Stimulated activated CD8-positive, alpha-beta memory T cell treated with anti-CD3 and anti-CD28 coated beads, Interleukin-4, amount 100 ng/mL, for 4 hours (primary cell): ENCODE measurements at places on chromosomes 7 and 10.

GRCh38 chr10:13775786-13776775 is 189.3 kb downstream of the PRPF18 start:
- no peak for DNase-seq

GRCh38 chr7:30970074-30970473 is 6.3 kb downstream of the GHRHR start:
- no peak for DNase-seq

GRCh38 chr7:112358513-112358912 is 91.7 kb upstream of the IFRD1 start:
- no peak for DNase-seq

DNA sequence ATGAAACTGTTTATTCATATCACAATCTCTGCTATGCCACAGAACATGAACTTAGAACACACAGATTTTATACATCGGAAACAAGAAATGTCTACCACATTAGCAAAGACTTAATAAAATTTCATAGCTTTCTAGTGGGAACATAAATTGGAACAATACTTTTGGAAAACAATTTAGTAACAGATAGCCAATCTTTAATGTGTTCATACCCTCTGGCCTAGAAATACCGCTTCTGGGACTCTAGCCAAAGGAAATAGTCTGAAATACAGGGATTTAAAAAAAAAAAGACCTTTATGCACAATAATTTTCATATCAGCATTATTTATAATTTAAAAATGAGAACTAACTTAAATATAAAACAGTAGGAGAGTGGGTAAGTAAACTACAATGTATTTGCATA is 168.5 kb downstream of the PLXNA4 start:
- no peak for DNase-seq

GRCh38 chr7:44374007-44374763 is 48.8 kb upstream of the CAMK2B start:
- DNase-seq: no peak

DNA sequence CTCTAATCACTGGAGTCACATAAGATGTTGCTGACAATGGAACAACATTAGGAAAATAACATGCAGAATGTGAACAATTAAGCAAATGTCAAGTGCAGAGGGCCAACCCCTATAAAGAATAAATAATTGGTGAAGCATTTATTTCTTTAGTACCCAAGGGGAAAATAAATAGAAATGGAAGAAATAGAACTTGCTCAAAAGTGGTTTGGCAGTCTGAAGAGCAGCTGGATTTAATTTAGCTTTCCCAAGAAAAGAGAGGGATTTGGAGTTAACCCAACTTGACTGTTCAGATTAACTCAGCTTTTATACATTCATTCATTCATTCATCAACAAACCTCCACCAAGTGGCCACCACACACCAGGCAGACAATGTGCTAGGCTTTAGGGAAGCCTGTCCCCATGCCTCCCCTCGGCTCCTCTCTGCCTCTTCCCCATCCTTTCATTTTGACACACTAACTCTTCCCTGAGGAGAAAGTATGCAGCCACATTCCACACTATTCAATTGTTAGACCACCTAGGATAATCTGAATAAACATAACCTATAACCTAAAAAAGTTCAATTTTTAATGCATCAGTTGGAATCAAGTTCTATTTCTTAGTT is 295.5 kb downstream of the AHR start:
- DNase-seq: no peak

- no peak for DNase-seq
These were observed 56.6 kb downstream of the HECW1 start for GRCh38 chr7:43169076-43169475.

DNA sequence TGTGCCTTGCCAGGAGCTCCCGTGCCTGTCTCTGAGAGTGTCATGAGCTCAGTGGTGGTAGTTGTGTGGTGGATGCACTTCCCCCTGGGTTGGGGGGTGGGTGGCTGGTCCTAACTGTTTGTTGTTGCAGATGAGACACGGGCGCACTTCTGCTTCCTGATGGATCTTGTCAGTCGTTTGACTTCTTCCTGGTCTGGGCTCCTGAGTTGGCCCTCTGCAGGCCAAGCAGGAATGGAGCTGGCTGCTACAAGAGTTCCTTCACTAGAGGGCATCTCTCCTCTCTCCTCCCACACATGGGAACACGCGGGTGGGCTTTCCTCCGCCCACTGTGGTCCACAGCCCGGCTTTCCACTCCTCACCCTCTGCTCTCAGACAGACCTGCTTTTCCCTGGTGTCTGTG is 82.0 kb downstream of the BMS1 start:
- no peak for DNase-seq

DNA sequence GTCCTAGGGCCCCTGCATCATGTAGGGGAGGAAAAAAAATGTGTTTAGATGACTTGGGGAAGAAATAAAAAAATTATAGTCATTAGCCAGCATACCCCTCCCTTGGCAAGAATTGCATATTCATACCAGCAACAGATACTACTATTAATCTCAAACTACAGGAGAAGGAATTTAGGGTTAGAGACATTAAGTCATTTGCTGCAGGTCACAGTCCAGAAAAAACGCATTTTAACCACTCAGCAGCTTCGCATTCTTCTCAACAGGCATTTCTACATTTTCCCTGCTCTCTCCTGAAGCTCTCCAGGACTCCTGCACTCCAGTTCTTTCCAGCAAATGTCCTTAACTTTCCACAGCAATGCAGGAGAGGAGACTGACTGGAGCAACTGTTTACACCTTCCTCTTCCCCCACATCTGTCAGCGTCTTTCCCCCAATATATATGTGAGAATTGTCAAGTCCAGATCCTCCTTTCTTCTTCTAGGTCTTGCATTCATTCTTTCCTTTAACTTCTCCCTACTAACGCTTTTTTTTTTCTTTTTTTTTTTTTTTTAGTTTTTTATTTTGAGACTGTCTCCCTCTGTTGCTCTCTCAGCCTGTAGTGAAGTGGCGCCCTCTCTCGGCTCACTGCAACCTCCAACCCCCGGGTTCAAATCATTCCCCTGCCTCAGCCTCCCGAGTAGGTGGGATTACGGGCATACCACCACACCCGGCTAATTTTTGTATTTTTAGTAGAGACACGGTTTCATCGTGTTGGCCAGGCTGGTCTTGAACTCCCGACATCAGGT is 35.6 kb downstream of the PRPS1L1 start:
- DNase-seq: no peak

GRCh38 chr7:25906003-25906402 is 246.0 kb upstream of the NFE2L3 start:
- DNase-seq: no peak

GRCh38 chr7:139799586-139799985 is 21.8 kb upstream of the HIPK2 start:
- no peak for DNase-seq

GRCh38 chr7:19508124-19508523 is 200.7 kb downstream of the POLR1F start:
- no peak for DNase-seq

DNA sequence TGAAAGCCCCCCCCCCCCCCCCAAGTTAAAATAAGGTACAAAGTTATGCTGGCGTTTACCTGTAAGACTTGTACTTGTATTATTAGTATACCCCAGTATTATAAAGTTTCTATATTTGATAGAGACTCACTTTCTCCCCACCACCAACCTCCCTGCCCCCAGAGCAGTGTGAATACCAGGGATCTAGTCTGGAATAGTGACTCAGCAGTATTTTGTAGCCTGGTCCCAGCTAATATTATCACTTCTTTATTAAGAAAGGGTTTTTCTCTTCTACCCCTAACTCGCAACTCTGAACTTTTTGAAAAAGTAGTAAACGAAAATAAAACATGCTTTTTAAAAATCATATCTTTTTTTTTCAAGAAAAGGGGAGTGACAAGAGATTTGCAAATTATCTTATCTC is 26.7 kb downstream of the GLI3 start:
- no peak for DNase-seq

GRCh38 chr7:99824091-99824490 is 3.7 kb upstream of the CYP3A43 start:
- DNase-seq: no peak

GRCh38 chr10:108597657-108598319 is 1325.5 kb downstream of the XPNPEP1 start:
- DNase-seq: no peak

DNA sequence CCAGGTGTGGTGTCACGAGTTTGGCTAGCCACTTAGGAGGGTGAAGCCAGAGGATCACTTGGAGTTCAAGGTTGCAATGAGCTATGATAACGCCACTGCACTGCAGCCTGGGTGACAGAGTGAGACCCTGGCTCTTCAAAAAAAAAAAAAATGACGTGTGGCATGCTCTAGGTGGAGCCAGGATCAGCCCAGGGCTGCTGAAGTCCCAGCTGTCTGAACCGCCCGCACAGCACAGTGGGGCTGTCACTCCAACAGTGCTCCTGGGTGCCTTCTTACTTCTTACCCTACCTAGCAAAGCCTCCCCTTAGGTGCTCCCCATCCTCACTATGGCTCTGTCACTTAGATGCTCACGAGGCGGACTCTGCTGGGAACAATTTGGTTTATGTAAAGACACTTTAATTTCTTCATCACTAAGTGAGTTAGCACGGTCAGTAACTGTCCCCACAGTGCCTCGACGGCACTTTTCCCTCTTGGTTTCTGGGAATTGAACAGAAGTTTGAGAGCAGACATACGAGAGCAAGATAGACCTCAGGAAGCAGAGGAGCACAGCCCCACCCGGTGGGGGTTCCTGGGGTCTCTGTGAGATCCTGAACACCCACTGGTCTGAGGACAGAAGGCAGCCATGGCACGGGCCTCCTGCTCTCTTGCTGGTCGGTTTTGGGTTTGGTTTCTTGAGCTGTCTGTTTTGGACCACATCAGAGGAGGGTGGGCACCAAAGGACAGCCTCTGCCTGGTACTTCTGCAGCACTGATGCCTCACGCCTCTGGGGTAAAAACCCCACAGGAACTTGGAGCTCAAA is 66.2 kb upstream of the BTBD16 start:
- DNase-seq: no peak

GRCh38 chr7:2782565-2782964 is 61.5 kb downstream of the GNA12 start:
- no peak for DNase-seq

- DNase-seq: no peak
These were observed 47.0 kb upstream of the FRMD4A start for GRCh38 chr10:14377591-14378175.

DNA sequence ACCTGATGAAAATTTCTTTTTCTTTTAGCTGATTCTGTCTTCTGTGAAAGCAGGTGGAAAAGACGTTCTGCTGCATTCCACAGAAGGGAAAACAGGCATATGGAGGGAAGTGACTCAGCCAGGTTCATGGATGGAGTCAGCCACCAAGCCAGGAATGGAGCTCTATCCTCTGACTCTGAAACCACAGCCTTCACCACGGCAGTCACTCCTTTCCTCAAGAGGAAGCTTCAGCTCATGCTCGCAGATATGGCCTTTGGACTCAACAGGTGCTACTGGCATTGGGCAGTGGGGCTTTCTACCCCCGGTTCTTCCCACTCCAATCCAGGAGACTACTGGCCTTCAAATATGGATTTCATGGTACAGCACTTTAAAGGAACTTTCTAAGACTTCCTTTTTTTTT is 11.5 kb upstream of the PLAU start:
- no peak for DNase-seq

DNA sequence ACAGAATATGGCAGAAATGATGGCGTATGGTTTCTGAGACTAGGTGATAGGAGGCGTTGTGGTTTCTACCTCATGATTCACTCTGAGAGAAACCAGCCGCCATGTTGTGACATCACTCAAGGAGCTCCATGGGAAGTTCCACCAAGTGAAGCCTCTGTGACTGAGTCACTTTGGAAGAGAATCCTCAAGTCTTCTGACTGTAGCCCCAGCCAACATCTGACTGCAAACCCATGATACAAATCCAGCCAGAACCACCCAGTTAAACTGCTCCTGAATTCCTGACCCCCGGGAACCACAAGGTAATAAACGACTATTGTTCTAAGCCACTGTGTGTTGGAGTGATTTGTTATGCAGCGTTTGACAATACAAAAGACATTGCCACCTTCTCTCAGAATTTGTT is 91.1 kb upstream of the CARD11 start:
- DNase-seq: no peak

GRCh38 chr7:115224922-115225321 is 303.0 kb downstream of the MDFIC start:
- no peak for DNase-seq

DNA sequence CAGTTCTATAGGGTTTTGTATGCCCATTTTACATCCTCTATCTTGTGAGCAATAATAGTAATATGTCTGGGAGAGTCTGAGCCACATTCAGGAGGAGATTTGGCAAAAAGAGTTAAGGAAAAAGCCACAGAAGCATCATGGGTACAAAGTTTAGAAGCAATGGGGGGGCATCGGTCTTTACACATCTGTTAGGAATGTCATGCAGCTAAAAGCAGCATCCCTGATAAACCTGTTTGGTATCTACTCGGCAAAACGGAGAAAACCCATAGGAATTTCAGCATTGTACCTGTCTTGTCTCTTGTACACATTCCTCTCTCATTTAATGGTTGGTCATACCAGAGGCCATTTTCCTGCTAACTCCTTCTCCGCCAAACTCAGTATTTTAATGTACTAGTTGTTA is 12.5 kb upstream of the HERPUD2 start:
- no peak for DNase-seq

DNA sequence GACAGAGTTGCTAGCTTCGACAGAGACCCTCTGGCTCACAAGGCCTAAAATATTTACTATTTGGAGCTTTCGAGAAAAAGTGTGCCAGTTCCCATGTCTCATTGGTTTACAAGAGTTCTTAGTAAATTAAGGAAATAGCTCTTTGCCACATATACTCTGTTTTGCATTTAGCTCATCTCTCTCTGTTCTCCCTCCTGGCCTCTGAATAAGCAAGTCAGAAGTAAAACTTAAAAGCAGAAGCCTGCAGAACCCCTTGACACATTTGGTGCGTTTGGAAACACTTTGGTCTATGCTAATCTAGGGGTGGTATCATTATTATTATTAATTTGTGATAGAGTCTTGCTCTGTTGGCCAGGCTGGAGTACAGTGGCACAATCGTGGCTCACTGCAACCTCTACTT is 6.4 kb downstream of the CARD11 start:
- DNase-seq: no peak

GRCh38 chr10:112221545-112221944 is 38.0 kb upstream of the GPAM start:
- DNase-seq: no peak

GRCh38 chr7:107768263-107768662 is 24.3 kb downstream of the CBLL1 start:
- no peak for DNase-seq

- no peak for DNase-seq
These were observed 8.8 kb upstream of the ZMIZ1 start for GRCh38 chr10:79059859-79060379.

DNA sequence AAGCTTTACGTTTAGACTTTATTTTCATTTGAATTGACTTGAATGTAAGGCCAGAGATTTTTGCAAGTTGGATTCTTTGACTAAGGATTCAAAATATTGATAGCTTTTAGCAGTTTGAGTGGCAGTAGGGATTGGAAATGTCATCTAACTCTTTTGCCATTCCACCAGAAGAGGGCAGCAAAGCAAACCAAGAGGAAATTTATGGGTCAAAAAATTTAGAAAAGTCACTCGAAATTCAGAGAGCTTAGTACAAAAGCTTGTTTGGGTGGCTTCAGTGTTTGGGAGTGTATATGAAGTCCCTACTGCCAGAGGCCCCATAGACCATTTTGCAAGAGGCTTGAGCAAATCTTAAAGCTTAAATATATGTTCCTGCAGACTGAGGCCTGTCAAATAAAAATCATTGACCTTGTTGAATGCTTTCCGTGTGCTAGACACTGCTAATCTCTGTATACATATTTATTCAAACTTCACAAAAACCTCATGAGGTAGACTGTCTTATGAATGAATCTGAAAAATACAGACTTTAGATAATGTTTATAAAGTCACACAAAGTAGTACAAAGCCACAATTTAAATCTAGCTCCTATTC is 44.6 kb upstream of the RSBN1L start:
- DNase-seq: no peak
